ENCODE measurements at places on chromosomes 11 and 22.

DNA sequence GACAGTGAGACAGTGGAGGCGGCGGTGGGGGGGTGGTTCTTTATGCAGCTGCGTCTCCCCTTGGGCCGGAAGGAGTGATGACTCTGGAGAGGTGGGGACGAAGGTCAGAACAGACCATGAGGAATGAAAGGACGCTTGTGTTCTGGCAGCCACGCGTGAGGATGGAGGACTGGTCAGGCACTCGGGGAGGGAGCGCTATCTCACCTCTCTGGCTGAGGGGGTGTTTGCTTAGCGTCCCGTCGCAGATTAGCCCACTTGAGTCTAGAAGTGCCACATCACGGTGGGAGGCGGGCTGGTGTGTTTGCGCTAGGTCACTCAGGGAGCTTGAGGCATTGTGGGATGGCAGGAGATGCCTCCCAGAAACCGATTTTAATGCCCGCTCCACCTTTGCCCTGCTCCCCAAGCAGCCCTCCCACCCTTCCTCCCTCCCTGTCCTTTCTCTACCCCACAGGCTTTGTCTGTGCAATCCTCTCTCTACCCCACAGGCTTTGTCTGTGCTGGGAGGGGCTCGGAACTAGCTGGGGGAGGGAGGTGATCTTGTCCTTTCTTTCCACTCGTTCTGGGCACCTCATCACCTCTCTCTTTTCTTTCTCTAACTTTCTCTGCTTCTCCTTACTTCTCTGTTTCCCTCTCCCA is 97.8 kb downstream of the PKNOX2 start:
- DNase-seq, result no peak

GRCh38 chr11:19283991-19284390 is 43.2 kb upstream of the E2F8 start:
- no peak for DNase-seq

DNA sequence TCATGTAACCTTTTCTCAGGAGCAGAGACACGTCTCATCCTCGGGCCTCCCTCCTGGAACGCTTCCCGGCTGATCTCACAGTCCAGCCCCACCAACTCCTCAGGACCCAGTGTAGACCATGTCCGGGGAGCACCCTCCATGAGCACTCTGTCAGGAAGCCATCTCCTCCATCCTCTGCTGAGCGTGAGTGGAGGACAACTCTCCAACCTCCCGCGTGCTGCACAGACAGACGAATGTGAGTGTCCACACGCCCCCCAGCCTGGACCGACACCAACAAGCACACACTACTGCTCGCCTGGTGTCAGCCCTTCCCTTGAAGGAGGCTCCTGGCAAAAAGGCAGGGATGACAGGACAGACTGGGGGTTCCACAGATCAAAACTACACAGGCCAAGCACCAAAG is 86.6 kb downstream of the SHANK2 start:
- no peak for DNase-seq

DNA sequence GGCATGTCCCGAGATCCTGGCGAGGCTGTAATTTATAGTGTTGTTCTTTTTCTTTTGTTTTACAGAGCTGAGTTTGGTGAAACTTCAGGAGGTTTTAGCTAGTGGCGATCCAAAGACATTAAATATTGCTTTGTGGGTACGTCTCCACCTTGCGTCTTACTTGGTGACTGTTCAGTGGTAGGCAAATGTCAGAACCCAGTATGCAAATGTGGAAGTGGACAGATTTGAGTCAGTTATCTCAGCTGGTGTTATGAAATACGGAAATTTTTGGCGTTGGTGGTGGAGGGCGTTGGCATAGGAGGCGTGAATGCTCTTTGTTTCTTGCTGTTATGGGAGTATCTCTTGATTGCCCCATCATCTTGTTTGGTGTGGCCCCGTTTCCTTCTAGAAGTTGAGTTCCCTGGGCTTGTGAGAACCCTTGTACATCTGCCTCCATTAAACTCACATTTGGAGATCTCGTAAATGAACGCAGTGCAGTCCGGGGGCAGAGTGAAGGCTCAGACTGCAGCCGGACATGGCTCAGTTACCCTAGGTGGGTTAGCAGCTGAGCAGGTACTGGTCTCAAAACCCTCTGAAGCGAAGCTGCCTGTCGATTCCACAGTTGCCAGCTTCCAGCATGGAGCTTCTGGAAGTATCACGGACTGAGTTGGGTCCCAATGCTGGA is 39.9 kb downstream of the PTPRJ start:
- no peak for DNase-seq

DNA sequence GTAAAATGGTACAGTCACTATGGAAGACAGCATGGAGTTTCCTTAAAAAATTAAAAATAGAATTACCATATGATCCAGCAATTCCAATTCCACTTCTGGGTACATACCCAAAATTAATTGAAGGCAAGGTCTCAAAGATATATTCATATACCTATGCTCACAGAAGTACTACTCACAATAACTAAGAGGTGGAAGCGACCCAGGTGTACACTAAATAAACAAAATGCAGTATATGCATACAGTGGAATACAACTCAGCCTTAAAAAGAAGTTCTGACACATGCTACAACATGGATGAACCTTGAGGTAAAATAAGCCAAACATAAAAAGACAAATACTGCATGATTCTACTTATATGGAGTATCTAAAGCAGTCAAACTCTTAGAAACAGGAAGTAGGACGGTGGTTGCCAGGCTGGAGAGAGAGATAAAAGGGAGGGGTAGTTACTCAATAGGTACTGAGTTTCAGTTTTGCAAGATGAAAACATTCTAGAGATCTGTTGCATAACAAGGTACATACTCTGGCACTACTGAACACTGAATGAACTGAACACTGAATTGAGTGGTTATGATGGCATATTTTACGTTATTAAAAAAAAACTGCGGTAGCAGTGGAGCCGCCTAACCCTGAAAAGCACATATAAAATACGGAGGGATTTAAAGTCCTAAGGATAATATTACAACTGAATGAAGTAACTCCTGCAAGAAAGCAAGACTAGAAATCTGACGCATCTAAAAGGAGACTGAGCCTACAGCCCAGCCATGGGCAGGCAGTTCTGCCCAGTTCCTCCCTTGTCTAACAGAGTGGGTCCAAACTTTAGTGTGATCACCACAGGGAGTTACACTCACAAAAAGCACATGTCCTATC is 12.8 kb downstream of the DGCR2 start:
- DNase-seq, result peak; percentile 40

- no peak for DNase-seq
Observed at GRCh38 chr11:42271306-42271705, 811.9 kb upstream of the LRRC4C start.

- no peak for DNase-seq
Observed at GRCh38 chr11:73142128-73142377, at the start of gene FCHSD2. FCHSD2 (minus strand) TSS chr11:73142318; CDS start chr11:73141877, 441 bp downstream.

All from astrocyte of the spinal cord (primary cell).